ENCODE measurements at places on chromosomes 6 and 20.
A peak's percentile ranks its signal among the peaks of the same experiment; 100 is the strongest.

DNA sequence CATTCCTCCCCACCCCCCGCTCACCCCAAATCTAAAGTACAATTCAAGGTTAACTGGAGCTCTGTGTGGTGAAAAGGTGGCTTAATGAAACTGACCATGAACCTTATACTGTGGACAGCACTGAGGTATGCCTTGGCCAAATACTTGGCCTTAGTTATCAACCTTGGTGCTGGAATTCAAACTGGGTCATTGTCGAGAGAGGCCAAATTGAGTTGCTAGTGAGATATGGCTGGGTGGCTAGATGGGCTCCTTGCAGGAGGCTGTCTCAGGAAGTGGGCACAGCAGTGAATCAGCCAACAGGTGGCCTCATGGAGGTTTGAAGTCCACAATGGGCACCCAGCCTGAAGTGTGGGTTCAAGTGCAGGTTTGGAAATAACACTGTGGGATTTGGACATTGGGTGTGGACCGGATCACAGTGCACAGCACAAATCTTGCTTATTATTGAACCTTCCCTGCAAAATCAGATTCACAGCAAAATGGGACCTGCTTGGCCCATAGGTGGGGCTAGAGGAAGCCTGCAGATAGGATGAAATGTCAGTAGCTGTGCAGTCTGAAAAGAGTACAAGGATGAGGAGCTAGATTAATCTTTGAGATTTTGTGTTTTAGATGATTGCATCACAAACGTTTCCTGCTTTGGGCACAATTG is 5.6 kb upstream of the BTBD3 start:
- no peak for DNase-seq

DNA sequence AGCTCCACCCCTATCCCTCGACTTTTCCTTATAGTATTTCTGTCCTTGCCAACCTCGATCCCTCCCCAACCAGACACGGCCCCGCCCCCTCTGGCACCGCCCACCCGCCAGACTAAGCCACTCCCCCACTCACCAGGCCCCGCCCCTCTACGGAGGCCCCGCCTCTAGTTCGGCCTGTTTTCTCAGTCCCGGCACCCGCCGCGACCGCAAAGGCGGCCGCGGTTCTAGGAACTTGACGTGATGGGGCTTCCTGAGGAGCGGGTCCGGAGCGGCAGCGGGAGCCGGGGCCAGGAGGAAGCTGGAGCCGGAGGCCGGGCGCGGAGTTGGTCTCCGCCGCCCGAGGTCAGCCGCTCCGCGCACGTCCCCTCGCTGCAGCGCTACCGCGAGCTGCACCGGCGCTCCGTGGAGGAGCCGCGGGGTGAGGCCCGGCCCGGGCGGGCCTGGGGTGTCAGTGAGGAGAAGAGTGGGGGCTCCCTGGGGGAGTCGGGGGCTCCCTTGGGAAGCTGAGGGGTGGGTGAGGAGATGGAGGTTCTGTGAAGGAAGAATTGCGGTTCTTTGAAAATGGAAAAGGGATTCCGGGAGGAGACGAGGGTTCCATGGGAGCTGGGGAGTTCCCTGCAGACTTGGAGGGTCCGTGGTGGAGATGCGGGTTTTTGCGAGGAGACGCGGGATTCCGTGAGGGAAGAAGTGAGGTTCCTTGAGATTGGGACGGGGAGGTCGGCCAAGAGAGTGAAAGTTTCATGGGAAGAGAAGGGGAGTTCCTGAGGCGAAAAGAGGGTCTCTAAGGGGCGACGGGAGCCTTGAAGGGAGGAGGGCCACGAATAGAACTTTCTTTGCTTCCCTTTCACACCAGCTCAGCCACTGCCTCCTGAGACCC is at the start of gene ACSS2:
Gene ACSS2, plus strand, starts transcription at position 207 of the 877 bp plus-strand sequence. Its CDS starts 34 bp downstream, at position 241.
- peak; percentile 92 for DNase-seq

DNA sequence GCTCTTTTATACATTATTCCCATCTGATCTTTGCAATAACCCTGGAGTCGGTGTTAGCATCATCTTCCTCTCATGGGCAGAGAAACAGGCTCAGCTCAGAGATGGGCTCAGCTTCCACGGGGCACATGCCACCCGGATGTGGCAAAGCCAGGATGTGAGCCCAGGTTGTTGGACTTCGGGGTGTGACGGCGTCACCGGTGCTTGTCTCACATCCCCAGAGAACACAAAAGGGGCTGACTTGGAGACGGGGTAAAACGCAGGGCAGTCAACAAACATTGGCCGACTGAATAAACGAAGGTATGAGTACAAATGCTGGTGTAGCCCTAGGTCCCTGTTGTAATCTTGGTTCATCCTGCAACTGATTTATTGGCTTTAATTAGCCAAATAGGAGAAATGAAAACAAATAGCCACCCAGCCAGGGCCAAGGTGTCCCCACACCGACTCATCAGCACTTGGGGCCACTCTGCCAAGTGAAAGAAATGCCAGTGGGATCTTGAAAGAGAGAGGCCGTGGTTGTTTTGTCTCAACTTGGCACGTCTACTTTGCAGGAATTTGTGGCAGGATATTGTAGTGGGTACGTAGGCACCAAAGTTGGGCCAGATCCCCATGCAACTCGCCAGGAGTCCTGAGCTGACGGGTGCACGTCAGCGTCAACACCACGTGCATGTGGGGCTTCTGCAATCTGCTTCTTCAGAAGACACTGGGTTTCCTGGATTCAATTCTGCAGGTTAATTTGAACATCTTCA is 42.8 kb downstream of the APCDD1L start:
- DNase-seq, result no peak

DNA sequence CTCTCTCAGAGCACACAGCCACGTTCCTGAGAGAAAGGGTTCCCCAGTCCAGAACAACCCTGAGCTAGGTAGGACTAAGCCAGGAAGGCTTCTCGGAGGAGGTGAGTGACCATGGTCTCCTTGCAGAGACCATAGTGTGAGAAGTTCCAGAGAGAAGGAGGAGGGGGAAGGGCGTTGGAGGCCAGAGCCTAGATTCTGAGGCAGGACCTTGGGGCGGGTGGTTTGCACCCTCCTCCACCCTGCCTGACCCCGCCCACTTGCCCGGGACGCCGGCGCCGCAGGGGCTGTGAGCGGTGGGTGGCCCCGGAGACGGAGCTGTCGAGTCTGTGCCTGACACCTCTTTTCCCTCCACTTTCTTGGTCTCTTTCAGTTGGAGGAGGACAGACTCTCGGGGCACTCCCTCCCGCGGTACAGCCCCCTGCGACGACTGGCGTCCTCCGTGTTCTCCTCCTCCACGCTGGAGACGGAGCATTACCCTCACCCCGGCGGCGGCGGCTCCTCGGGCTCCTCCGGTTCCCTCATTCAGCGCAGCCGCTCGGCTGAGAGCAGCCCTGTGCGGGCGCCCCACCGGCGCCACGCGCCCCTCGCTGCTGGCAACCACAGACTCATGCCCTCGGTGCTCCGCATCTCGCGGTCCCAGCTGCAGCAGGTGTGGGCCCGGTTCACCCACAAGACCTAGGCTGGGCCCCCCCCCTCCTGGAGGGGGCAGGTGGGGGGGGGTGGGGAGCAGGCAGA is 26.2 kb downstream of the TTBK1 start:
- no peak for DNase-seq

GRCh38 chr6:37717836-37718251 is 20.2 kb upstream of the MDGA1 start:
- no peak for DNase-seq

- no peak for DNase-seq
Observed at GRCh38 chr6:52400313-52401041, 19.7 kb upstream of the EFHC1 start.

DNA sequence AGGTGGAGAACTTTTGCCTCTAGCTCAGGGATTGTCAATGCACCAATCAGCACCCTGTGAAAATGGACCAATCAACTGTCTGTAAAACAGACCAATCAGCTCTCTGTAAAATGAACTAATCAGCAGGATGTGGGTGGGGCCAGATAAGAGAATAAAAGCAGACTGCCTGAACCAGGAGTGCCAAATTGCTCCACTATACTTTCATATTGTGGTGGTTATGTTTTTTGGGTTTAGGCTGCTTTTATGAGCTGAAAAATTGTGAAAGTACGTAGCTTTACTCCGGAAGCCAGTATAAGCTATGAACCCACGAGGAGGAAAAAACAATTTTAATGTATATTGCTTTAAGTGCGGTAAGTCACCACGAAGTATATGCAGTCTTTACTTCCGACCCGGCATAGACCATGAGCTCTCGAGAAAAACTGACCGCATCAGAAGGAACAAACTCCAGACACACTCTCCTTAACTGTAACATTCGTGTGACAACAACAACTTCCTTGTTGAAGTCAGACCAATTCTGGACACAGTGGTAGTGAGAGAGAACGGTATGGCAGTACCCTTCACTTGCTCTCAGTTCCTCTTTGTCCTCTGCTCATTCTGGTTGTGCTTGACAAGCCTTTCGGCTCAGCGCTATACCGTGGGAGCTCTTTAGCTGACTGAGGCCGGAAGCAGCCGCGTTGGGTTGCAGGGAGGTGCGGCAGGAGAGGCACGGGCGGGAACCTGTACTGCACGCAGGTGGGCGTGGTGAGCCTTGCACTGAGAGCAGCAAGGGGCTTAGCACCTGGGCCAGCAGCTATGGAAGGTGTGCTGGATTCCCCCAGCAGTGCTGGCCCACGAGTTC is 81.9 kb upstream of the E2F3 start:
- no peak for DNase-seq
